ENCODE measurements at places on chromosomes 2 and 18. TPM values are rescaled to one million over a fixed set of nuclear protein-coding genes. Genes with fewer than 3 reads are reported as not detected.

The C2orf76 gene
- 10.4 TPM for total RNA-seq

The CXCR2 gene
- total RNA-seq = not detected

The CYP27A1 gene
- total RNA-seq = 0.98 TPM

The FLACC1 gene
- 1.2 TPM for total RNA-seq

The HOXD12 gene
- total RNA-seq = not detected

The FSHR gene
- total RNA-seq = not detected

The ACTR1B gene
- total RNA-seq = 104 TPM

The UGT1A7 gene
- total RNA-seq = not detected

The MREG gene
- 48.4 TPM for total RNA-seq

The SETBP1 gene
- total RNA-seq = 83.3 TPM

The CNOT11 gene
- 35.6 TPM for total RNA-seq

The SERPINB2 gene
- total RNA-seq = not detected

The PPP1R1C gene
- total RNA-seq = 13.8 TPM

The REEP1 gene
- total RNA-seq = 167 TPM

The INSIG2 gene
- 20.3 TPM for total RNA-seq

The RGPD3 gene
- total RNA-seq = 0.27 TPM

The CELF4 gene
- 38.4 TPM for total RNA-seq

The SGPP2 gene
- total RNA-seq = 2.1 TPM

The IL18R1 gene
- total RNA-seq = not detected

The RALBP1 gene
- 38.1 TPM for total RNA-seq

The THUMPD2 gene
- total RNA-seq = 6.0 TPM

The PROKR1 gene
- total RNA-seq = 0.83 TPM

The CROCC2 gene
- total RNA-seq = not detected

The IL36B gene
- not detected for total RNA-seq

The FAP gene
- total RNA-seq = not detected

The FOXD4L1 gene
- 0.44 TPM for total RNA-seq

The FSIP2 gene
- 56.4 TPM for total RNA-seq

The UGT1A5 gene
- not detected for total RNA-seq

The EVX2 gene
- total RNA-seq = 0.76 TPM

The PLCL1 gene
- 28.8 TPM for total RNA-seq

The NETO1 gene
- total RNA-seq = 5.5 TPM

The TUBA4B gene
- total RNA-seq = not detected

The SERPINB5 gene
- total RNA-seq = not detected

The ALLC gene
- total RNA-seq = not detected

The ZBTB7C gene
- 10.6 TPM for total RNA-seq

The COL4A3 gene
- total RNA-seq = not detected

The VWC2L gene
- 0.15 TPM for total RNA-seq

The TSPYL6 gene
- 0.27 TPM for total RNA-seq

The POTEF gene
- 12.8 TPM for total RNA-seq

The ANKRD53 gene
- 11.7 TPM for total RNA-seq

The SANBR gene
- 57.0 TPM for total RNA-seq

The BOD1L2 gene
- total RNA-seq = not detected

The ZNF521 gene
- total RNA-seq = 58.7 TPM

The LOXHD1 gene
- not detected for total RNA-seq

The ARHGEF4 gene
- total RNA-seq = 6.1 TPM

The MEP1B gene
- total RNA-seq = not detected

The RAB31 gene
- total RNA-seq = 4.1 TPM

The CAPN13 gene
- not detected for total RNA-seq

The PRKAG3 gene
- total RNA-seq = not detected

The YIPF4 gene
- total RNA-seq = 50.2 TPM

The RFX8 gene
- total RNA-seq = 1.0 TPM

The IGFBP2 gene
- 208 TPM for total RNA-seq

The TMEM127 gene
- 32.5 TPM for total RNA-seq

The DSG1 gene
- not detected for total RNA-seq

Measured in glutamatergic neuron (in vitro differentiated cells).